Endodermal cell (in vitro differentiated cells): ENCODE measurements at places on chromosomes 5 and 9.

DNA sequence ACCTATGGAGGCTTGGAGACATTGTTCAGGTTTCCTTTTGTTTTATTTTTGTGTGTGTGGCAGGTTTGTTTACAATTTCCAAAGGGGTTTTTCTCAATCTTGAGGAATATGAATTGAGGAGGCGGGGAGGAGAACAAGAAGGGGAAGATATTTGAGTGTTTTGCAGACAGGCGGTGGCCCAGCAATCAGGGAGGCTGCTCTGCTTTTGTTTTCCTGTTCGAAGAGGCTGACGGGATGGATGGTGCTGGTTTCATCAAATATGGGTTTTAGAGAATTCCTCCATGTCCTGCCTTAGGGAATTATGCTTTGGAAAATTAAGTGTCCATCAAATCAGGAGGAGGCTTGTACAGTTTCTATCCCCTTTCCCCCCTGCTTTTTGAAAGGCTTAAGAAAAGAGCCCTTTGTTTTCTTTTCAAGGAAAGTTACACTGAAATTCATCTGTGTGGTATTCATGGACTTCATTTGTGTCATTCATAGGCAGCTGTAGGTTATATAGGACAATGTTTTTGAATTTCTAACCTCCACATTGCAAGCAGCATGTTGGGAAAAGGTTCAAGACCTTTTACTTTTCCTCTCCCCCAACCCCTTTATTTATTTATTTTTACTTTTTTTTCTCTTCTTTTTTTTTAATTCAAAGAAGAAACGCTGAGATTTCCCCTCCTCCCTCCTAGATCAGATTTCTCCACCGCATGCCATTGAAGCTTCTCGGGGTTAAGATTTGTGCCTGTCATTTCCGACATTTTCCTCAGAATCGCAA is 107.4 kb downstream of the ZNF462 start:
- no peak for DNase-seq

DNA sequence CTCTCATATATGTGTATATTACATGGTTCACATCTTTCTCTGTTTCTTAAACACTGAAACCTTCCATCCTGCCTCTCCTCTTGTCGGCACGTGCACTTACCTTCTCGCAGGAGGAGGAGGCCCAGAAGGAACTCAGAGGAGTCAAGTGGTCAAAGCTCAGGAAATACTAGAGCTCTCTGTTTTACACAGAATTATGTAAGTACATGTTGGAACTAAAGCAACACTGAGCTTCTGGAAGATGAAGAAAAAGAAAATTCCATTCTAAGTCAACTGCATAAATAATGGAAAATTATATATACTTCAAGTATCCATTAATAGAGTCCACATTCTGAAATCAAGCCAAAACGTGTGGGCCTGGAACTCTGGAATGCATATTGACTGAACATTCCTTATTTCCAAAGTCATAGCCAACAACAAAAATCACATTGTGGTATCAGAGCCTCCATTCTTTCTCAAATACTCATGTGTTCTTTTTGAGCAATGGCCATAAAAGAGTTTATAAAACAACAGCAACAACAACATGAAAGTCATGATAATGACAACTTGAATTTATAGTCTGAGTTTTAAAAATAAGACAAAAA is 121.5 kb upstream of the RAI14 start:
- no peak for DNase-seq

GRCh38 chr9:124018730-124019697 is 7.4 kb downstream of the LHX2 start:
- DNase-seq = peak; percentile 75

- no peak for DNase-seq
These were observed 3.2 kb downstream of the WDR5 start for GRCh38 chr9:134139081-134139480.

DNA sequence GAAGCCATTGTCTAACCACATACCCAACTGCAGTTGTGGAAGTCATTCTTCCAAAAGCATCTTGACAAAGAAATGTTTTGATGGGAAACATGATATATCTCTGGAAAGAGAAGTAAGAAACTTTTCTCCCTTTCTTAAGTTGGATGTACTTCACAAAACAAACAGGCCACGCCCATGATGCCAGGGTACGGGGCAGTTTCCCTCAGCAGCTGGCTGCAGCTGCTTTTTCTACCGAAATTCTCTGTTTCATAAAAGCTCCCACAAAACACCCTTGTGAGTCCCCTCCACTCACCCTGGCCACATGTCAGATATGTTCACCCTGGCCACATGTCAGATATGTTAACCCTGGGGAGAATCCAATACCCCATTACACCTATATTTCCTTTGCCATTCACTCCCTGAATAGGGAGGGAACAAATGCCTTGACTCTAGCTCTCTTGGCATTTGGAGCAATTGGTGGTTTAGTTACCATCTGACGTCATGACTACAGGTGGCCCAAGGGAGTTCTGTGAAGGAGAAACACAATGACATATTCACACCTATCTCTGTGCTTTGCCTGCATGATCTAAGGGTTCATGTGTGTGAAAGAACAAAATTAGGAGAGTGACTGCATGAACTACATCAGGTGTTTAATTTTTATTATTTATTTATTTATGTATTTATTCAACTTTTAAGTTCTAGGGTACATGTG is 103.0 kb downstream of the AOPEP start:
- DNase-seq = peak; percentile 19

- no peak for DNase-seq
These were observed 244.7 kb downstream of the COMMD10 start for GRCh38 chr5:116329503-116329902.

DNA sequence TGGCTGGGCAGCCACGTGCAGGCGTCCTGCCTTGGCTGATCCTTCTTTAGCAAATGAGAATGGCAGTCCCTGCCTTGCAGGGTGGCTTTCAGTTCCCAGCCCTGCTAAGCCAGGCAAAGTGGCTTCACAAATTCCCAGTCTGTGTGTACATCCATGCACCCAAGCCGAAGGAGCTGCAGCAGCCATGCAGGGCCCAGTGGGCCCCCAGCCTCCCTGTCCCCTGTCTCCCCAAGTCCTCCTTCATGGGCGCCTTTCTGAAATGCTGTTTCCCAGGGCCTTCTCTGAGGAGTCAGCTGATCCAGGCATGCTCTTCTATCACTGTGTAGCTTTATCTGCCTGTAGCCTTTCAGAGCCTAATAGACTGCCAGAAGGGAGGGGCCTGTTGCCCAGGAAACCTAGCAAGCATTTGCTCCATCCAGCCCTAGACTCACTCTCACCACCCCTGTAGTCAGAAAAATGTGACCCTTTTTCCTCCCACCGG is 47.4 kb upstream of the SHC3 start:
- peak; percentile 91 for DNase-seq

DNA sequence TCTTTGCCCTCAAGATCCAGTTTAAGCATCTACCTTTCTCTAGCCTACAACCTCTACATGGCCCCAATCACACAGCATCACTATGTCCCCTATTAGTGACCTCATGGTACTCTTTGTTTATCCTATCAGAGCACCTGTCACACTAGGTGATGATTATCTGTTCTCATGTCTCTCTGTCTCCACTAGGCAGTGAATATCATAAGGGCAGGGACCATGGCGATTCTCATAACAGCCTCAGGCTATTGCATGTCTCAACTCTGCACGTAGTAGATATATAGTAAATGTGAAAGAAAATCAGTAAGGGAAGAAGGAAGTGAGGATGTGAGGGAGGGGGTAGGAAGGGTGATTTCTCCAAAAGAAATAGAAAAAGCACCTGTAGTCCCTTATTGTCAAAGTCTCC is 311.0 kb downstream of the NSG2 start:
- no peak for DNase-seq

DNA sequence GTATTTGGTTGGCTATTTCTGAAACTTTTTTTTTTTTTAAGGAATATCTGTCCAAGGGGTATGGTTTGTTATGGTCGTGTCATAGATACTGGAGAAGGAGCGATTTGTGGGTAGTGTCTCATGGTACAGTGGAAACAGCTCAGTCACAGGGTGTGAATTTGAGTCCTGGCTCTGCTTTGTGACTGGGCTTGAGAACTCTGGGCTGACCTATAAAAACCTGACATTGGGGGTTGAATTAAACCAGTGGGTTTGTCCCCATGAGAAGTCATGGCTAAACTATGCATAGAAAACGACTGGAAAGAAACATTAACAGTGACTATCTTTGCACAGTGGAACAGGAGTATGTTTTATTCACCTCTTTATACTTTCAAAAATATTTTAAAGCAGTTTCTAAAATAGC is 54.7 kb downstream of the MACROH2A1 start:
- no peak for DNase-seq

DNA sequence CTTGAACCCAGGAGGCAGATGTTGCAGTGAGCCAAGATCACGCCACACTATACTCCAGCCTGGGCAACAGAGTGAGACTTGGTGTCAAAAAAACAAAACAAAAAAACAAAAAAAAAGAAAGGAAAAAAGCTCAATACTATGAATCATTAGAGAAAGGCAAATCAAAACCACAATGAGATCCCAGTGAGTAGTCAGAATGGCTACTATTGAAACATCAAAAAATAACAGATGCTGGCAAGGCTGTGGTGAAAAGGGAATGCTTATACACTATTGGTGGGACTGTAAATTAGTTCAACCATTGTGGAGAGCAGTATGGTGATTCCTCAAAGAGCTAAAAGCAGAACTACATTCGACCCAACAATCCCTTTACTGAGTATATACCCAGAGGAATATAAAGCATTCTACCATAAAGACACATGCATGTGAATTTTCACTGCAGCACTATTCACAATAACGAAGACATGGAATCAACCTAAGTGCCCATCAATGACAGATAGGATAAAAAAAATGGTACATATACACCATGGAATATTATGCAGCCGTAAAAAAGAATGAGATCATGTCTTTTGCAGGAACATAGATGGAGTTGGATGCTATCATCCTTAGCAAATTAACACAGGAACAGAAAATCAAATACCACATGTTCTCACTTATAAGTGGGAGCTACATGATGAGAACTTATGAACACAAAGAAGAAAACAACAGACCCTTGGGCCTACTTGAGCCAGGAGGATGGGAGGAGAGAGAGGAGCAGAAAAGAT is 81.9 kb upstream of the ARRDC3 start:
- no peak for DNase-seq

- DNase-seq = peak; percentile 63
These were observed 150.0 kb downstream of the NSG2 start for GRCh38 chr5:174195517-174195916.

GRCh38 chr5:383066-383465 is 59.9 kb upstream of the EXOC3 start:
- no peak for DNase-seq

DNA sequence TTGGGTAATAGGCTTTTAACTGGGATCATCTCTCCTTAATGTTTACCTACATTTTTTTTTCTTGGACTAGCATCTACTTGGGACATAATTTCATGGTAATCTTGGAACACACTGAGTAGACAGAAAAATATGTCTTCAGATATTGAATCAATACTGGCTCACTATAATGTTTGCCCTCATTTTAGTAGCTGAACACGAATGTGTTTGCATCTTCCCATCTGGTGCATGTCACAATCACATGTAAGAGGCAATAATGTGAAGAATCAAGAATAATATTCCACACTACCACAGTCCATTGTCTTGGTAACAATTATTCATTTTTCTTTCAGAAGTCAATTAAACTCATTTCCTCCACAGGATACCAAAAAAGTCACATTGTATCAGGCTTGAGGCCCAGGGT is 382.7 kb upstream of the CDH10 start:
- no peak for DNase-seq

DNA sequence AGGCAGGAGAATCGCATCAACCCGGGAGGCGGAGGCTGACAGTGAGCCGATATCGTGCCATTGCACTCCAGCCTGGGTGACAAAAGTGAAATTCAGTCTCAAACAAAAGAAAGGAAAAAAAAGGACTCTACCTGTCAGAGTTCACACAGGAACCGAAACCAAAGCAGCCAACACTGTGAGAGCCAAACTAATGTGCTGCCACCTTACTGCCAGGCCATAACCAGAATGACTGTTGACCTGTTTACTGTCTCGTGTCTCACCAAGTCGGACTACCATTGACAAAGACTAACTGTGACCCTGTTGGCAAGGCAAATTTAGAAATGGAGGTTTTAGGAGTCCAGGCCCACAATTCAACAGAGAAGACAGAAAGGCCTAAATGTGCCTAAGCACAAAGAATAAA is 112.4 kb downstream of the ANXA2R start:
- no peak for DNase-seq

- DNase-seq = peak; percentile 65
These were observed 67.8 kb downstream of the LHX2 start for GRCh38 chr9:124079176-124079925.

- no peak for DNase-seq
These were observed 50.1 kb downstream of the JAKMIP2 start for GRCh38 chr5:147732291-147732883.

- no peak for DNase-seq
These were observed 10.5 kb downstream of the SUSD3 start for GRCh38 chr9:93068956-93069355.

- DNase-seq = peak; percentile 96
These were observed 272.6 kb downstream of the FANCC start for GRCh38 chr9:95044731-95045508.

- no peak for DNase-seq
These were observed 73.2 kb upstream of the SMARCA2 start for GRCh38 chr9:1941989-1942388.

DNA sequence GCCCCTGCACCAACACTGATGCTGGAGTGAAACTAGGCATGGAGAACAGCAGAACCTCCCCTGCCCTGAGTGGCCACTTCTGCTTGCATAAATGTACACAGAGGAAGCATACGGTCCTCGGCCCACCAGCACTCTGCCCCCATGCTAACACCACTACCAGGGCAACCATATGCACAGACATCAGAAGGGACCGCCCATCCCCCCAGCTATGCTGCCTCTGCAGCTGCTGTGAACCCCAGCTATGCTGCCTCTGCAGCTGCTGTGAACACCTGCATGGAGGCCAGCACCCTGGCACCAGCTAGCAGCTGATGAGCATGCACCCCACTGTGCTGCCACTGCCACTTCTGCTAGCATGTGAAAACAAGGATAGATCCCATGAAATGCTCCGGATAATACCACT is 250.3 kb downstream of the TUSC1 start:
- DNase-seq = no peak

DNA sequence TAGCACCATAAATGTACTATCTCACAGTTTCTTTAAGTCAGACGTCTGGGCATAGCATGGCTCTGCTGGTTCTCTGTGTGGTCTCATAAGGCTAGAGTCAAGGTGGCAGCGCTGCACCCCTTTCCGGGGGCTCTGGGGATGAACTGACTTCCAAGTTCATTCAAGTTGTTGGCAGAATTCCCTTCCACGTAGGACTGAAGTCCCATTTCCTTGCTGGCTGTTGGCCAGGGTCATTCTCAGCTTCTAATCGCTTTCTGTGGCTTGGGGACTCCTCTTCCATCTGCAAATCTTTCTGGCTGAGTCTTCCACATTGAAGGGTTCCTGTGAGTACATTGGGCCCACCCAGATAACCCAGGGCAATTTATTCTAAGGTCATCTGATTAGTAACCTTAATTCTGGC is 211.0 kb downstream of the AGTPBP1 start:
- no peak for DNase-seq
